ENCODE measurements at places on chromosomes 3 and 15.

DNA sequence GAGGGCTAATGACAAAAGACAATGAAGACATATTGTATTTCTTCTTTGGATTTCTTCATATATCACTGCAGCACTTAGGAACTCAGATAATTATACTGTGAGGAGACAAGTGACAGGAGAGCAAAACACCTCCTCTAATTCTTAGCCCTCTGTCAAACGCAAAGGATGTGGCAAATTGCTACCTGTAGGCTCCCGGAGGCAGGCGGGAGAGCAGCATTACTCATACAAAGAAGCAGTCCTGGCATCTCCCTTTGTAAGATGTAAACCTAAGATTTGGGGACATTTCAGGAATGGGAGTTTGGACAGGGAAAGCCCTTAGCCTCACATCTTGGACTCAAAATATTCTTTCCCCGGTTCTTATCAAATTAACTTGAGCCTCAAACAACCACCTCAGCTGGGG lies 460.8 kb downstream of the SOX2 start:
- DNase-seq = no peak

DNA sequence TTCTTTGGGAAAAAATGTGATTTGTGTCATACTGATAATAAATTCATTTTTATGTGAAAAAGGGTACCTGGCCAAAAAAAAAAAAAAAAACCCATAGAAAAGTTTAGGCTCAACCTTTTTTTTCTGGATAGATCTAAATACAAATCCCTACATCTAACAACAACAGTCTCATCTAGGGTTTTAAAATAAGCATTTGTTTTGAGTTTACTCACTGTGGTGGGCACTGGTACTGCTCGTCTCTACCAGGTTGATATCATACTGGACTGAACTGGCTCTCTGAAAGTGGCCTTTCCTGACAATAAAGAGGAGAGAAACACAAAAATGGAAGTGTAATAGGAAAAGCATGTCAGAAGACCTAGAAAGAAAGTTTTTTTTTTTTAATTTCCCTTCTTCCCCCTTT lies 52.0 kb downstream of the FBXO22 start:
- DNase-seq = no peak

- no peak for DNase-seq
These were observed 107.8 kb downstream of the MEGF11 start for GRCh38 chr15:66145726-66146182.

DNA sequence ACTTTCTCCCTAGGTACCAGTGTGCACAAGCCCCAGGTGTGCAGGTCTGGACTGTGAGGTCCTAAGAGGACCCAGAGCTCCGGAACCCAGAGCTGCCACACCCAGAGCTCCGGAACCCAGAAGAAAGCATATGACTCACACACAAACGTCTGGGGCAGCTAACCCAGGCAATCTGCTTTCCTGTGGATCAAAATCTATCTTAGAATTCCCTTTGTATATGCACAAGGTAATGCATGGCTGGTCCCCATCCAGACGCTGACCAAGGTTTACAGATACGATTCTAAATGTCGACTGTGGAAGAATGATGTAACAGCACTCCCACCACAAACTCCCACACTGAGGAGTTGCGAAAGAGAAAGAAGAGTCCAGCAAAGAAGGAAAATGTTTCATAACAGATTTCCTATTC lies 15.7 kb downstream of the KCNMB2 start:
- DNase-seq = no peak

GRCh38 chr3:55481744-55482495 lies 5.2 kb downstream of the WNT5A start:
- no peak for DNase-seq

- DNase-seq = no peak
These were observed 197.7 kb downstream of the CD47 start for GRCh38 chr3:107892955-107893624.

GRCh38 chr3:51966016-51966415 lies 1.2 kb downstream of the PCBP4 start:
- DNase-seq = peak; percentile 64

DNA sequence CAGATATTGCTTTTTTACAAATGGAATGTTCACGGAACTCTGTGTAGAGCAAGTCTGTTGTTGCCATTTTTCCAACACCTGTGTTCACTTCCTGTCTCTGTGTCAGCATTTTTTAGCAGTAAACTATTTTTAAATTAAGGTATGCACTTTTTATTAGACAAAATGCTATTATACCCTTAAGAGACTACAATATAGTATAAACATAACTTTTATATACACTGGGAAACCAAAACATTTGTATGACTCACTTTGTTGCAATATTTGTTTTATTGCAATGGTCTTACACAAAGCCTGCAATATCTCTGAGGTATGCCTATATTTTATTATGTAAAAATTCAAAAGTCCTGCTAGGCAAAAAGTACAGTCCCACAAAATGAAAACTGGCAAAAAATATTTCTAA lies 39.8 kb upstream of the FGF7 start:
- DNase-seq = no peak

DNA sequence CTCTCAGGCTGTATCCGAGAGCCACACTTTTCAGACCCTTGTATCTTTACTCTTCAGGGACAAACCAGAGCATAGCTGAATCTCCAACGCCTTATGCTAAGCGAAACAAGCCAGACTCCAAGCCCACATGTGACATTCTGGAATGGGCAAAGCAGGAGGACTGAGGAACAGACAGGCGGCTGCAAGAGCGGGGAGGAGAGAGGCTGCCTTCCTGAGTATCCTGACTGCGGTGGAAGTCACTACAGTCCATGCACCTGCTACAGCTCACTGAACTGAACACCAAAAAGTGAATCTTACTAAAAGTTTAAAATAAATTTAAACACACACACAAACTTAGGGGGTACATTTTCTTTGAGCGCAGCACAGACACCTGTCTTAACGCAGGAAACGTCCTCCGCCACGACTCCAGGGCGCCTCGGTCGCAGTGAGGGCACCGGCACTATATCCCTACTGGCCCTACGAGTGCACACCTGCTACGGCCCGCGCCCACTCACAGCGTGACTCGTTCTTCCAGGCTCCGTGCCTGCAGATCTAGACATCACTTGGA lies 1.4 kb downstream of the CYFIP1 start:
- no peak for DNase-seq

- DNase-seq = no peak
These were observed 8.3 kb downstream of the B3GALNT1 start for GRCh38 chr3:161096771-161097367.

DNA sequence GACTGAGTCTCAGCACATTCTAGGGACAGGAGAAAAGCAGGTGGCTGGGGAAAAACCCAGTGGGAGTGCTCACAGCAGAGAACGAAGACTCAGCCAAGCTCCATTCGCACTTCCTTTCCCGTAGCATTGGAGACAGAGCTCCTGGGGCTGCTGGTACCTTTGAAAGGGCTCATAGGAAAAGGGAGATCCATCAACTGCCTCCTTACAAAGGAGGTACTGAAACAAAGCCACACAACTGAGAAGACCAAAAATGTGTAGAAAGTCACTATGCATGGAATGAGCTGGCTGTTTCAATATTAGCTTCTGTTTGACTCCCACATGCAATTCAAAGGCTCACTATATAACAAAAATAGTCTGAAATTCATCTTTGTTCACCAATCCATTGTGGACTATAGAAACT lies 16.9 kb downstream of the STIMATE start:
- DNase-seq = no peak

DNA sequence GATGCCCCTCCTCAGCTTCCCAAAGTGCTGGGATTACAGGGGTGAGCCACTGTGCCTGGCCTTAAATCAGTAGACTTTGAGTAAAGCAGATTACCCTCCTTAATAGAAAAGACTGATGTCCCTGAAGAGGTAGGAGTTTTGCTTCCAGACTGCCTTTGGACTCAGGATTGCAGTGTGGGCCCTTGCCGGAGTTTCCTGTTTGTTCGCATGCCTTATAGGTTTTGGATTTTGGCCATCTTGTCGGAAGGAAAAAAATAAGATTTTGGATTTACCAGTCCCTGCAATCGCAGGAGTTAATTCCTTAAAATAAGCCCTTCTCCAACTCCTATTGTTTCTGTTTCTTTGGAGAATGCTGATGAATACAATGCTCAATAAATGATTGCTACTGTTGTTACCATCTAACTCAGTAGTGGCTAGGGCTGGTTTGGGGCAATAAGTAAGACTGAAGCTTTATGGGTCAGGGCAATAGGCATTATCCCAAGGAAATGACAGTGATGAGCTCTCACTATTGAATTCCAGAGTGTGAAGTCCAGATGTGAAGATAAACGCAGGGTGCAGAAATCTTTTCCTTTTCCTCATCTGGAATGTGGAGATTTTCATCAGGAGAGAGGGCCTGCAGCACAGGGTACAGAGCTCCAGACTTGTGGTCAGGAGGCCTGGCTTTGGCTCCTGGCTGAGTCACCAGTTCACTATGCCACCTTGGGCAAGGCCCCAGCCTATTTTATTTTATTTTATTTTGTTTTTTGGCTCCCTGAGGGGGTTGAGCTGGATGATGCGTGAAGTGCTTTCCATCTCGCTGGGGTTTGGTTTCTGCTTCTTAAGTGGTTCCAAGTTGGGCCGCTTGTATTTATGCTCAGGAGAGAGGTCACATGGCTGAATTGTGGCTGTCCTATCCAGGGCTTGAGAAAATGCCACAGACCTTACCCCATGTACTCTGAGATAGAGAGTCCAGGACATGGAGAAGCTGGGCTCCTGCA lies 25.3 kb downstream of the FOXL2 start:
- DNase-seq = no peak

DNA sequence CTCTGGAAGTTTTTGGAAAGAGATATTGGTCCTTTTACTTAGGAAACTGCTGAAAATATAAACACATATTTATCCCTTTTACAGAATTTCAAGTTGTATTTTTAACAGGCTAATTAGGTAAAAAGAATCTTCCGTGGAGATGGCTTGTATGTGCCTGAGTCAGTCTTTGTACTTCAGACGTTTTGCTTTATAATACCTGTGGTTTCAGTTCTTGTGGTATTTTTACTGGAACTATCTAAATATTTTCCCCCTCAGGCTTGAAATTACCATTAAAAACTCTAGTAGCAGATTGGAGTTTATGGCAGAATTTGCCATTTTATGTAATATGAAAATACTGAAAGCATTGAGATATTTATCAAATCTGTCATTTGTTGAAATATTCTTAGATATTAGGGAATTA lies 151.6 kb upstream of the CGNL1 start:
- no peak for DNase-seq

GRCh38 chr3:149369991-149370866 lies 7.2 kb downstream of the TM4SF1 start:
- DNase-seq = no peak

DNA sequence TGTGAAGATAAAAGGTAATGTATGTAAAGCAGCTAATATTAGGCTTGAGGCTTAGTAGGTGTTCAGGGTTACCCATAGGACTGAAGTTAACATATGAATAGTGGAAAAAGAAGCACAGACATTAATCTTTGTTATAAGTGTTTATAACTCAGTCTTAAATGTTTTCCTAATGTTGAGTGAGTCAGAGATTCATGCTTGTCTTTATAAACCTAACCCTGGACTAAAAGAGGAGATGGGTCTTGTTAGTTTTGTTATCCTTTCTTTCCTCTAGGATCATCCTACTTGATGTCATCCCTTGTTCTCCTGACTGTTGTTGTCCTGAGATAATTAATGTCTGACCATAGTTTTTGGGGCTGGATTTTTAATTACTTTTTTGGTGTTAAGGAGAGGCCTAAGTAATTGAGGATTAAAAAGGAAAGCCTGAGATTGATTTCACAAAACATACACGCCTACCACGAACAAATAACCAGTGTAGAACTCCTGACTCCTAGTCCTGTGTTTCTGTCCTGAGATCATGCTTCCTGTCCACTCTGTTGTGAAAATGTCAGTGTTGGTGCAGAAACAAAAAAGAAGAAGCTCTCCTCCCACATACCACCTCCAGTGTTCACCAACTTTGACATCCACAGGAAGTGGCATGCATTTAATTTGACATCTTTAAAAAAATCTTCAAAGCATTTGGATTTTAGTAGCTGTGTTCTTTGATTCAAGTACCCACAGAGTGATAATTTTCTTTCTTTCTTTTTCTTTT lies 8.4 kb downstream of the MITF start:
- no peak for DNase-seq

DNA sequence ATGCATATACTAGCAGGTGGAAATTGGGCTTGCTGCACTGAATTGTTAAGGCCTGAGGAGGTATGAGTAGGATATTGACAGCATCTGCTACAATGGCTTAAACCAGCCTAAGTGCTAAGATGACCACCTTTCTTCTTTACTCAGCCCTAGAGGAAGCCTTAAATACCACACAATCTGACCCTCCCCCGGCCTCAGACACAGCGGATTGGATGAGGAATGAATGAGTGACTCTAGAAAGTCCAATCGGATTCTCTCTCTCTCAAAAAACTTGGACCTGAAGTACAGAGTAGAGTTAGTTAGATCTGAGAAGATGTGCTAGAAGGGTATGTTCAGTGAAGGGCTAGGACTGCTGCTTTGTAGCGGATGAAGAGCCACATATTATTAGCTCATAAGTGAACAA lies 39.9 kb upstream of the C3orf49 start:
- no peak for DNase-seq

- DNase-seq = no peak
These were observed 10.3 kb downstream of the SEC13 start for GRCh38 chr3:10310578-10310977.

DNA sequence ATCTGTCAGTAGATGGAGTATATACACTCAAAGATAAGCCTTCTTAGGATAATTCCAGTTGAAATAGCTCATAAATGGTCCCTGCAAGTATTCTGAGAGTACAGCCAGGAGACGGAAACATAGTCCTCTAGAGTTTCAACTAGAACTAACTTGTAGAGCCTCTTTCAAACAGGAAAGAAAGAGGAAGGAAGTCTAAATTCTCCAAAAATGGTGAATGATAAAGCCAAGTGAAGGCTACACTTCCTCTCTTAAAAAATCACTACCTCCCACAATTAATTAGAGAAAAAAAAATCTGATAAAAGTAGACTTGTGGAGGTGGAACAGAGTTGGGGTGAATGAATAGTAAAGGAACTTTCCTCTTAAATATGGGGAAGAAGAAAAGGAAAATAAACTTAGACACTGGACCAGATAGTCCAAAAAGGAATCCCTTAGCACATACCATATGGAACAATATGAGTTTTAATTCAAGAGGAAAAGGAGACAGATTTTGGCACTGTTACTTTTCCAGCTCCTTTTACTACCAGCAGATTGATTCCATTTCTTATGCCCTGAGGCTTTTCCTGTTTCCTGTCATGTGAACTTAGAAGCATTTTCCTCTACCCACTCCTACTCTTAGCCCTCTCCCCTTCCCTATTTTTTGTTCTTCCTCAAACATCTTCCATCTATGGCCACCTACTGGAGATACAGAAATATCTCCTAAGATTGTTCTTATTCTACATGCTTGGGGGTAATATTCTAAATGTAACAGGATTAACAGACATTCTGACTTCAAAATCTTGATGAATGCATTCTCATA lies 207.6 kb downstream of the CHST2 start:
- no peak for DNase-seq

- no peak for DNase-seq
These were observed 10.0 kb downstream of the MYO5A start for GRCh38 chr15:52518487-52519371.

- no peak for DNase-seq
These were observed 106.0 kb downstream of the MYH15 start for GRCh38 chr3:108404368-108404767.

All from posterior cingulate gyrus (tissue), 11 donors.